ENCODE measurements at places on chromosomes 6 and 20.

DNA sequence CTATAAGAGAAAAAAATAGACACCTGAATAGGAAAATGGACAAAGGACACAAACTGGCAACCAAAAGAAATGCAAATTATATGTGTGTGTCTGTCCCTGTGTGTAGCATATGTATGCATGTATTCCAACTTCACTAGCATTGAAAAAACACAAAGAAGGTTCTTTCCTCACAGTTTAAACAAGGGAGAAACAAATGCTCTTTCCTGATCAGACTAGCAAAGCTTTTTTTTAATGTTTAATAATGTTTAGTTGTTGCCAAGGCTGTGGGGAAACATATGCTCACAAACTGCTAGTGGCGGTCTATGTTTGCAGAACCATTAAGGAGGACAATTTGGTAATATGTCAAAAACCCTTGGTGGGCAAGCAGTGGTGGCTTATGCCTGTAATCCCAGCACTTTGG lies 22.4 kb downstream of the SMLR1 start:
- DNase-seq, result no peak

GRCh38 chr6:164034602-164035140 lies 620.2 kb downstream of the QKI start:
- DNase-seq, result no peak

DNA sequence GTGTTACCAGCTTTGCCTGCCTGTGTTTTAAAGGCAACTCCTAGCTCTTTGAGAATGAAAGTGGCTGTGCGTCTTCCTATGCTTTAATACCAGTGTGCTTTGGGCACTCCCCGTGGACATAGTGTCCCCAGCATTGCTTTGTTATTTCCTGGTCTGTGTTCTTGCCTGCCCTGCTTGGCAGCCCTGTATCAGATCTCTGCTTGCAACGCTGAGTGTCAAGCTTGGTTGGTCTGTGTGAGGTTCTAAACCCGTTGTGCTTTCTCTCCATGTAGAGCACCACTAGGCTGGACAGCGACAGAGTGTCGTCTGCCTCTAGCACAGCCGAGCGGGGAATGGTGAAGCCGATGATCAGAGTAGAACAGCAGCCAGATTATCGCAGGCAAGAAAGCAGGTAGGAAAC lies 80.2 kb downstream of the AFDN start:
- DNase-seq, result no peak

- peak; percentile 9 for DNase-seq
Measured at GRCh38 chr6:66568271-66568670, 861.2 kb upstream of the EYS start.

- DNase-seq, result no peak
Measured at GRCh38 chr20:62995481-62995880, 11.3 kb downstream of the BHLHE23 start.

GRCh38 chr20:63317601-63318291 lies 24.8 kb downstream of the COL20A1 start:
- DNase-seq, result no peak

DNA sequence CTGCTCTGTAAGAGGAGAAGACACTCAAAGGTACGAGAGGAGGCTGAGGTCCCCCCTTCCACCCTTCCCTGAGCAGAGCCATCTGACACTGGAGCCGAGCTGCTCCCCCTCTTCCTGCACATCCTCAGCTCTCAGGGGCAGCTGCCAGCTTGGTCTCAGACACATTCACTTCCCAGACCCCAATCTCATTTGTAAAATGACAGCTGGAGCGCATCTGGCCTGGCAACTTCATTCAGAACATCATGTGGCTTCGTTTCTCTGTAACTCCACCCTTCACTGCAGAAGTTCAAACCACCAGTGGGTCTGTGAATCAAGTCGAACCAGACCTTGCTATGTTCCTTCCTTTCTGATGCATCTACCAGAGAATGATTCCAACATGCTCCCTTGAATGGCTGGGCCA lies 145.6 kb upstream of the CDH4 start:
- DNase-seq, result no peak

- DNase-seq, result no peak
Measured at GRCh38 chr6:30234356-30234755, 21.1 kb upstream of the TRIM26 start.

DNA sequence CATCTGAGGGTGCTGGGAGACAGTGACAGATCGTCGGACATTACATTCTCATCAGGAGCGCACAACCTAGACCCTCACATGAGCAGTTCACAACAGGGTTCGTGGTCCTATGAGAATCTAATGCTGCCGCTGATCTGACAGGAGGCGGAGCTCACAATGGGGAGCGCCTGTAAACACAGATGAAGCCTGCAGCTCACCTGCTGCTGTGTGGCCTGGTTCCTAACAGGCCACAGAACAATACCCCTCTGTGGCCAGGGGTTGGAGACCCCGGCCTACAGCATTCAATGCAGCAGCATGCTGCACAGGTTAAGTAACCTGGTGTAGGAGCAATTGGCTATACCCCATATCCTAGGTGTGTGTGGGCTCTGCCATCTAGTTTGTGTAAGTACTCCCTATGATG lies 19.5 kb downstream of the ANKRD60 start:
- DNase-seq, result no peak

- DNase-seq, result no peak
Measured at GRCh38 chr20:38447251-38447661, 12.1 kb upstream of the SNHG17 start.

DNA sequence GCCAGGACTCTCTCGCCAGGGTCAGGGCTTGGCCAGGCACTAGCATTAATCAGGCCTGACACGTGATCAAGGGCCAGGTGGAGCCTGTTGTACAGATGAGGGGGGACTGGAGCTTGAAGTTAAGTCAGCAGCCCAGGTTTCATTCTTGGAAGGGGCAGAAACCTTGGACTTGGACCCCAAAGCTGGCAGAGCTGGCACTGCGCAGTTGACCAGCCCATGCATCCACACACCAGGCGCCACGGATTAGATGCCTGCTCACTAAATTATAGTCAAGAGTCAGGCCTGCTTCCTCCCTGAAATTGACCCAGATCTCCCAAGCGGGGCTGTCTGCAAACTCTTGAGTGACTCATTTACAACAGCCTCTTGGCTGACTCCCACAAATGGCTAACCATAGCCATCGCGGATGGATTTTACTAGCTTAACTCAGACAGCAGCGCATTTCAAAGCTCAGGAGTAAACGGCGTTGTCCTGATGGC lies 4.1 kb upstream of the TAF4 start:
- peak; percentile 29 for DNase-seq

DNA sequence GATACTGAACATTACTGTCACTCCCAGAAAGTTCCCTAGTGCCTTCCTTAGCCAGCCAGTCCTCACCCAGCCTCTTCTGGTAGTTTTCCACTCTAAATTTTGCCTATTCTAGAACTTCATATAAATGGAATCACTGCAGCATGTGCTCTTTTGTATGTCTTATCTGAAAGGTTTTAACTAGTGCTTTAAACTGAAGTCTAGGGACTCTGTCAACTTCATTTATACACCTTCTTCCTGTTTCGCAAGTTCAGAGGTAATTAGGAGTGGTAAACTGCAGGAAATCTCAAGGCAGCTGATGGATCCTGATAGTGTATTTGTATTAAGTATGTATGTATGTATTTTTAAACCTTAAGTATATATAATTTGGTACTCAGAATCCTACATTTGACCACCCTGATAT lies 94.3 kb downstream of the TCP11 start:
- peak; percentile 91 for DNase-seq

- no peak for DNase-seq
Measured at GRCh38 chr6:67541586-67541985, 1093.5 kb upstream of the ADGRB3 start.
